Left ventricle myocardium superior (tissue), 1 donor: ENCODE measurements at places on chromosomes 16 and 17. TPM values are rescaled to one million over a fixed set of nuclear protein-coding genes. Genes with fewer than 3 reads are reported as not detected.

Gene MEIOB
- not detected for total RNA-seq

DNA sequence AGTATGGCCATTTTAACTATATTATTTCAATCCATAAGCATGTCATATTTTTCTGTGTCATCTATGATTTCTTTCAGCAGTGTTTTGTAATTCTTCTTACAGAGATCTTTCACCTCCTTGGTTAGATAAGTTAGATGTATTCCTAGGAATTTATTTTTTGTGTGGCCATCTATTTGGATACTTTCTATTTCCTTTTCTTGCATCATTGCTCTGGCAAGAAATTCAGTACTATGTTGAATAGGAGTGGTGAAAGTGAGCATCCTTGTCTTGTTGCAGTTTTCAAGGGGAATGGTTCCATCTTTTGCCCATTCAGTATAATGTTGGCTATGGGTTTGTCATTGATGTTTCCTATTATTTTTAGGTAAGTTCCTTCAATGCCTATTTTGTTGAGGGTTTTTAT is 15.1 kb upstream of the ABCA9 start:
- no peak for DNase-seq

DNA sequence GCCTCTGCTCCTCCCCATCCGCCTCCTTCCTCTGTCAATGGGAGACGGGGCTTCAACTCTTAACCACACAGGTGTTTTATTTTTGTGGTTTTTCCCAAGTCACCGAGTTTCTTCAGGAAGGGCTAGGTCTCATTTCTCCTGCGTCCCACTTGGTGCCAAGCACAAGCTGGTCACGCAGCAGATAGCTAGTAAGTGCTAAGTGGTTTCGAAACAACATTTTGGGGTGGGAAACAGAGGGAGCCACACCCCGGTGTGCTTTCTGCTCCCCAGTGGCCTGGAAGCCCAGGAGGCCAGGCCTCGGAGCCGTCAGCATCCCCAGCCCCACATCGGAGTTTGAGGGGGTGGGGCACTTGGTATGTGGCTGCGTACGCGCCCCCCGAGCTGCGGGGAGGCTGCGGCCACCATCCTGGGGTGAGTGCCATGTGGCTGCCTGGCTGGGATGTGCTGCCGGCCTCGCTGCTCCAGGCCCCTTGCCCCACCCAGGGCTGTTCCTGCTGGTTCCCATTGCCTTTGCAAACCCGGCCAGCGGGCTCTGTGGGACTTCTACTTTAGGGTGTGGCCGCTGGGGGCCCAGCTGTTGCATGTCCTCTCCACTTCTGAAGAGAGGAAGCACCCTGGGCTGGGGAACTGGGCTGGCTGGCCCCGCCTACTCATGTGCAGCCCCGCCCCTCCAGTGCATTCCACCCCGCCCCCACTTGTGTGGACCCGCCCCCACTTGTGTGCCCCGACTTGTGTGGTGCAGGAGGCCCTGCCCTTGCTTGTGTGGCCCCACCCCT is 55.6 kb downstream of the BAIAP2 start:
- DNase-seq, result peak; percentile 79

GRCh38 chr17:75910699-75911098 is 6.0 kb upstream of the MRPL38 start:
- no peak for DNase-seq

DNA sequence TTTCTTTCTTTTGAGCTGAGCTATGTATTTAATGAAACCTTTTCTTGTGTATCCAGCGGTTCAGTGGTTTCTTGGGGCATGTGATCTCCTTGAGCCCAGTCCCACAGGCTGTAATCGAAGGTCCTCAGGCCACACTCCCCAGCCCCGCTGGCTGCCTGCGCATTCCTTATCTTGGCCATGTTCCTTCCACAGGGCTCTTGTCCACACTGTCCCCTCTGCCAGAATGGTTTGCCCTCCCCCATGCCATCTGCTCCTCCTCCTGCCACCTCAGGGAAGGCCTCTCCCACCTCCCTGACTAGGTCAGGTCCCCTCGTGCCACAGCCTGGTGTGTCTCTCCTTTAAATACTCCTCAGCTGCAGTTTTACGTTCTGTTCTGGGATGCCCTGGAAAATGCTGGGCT is 12.1 kb upstream of the NLRC5 start:
- no peak for DNase-seq

DNA sequence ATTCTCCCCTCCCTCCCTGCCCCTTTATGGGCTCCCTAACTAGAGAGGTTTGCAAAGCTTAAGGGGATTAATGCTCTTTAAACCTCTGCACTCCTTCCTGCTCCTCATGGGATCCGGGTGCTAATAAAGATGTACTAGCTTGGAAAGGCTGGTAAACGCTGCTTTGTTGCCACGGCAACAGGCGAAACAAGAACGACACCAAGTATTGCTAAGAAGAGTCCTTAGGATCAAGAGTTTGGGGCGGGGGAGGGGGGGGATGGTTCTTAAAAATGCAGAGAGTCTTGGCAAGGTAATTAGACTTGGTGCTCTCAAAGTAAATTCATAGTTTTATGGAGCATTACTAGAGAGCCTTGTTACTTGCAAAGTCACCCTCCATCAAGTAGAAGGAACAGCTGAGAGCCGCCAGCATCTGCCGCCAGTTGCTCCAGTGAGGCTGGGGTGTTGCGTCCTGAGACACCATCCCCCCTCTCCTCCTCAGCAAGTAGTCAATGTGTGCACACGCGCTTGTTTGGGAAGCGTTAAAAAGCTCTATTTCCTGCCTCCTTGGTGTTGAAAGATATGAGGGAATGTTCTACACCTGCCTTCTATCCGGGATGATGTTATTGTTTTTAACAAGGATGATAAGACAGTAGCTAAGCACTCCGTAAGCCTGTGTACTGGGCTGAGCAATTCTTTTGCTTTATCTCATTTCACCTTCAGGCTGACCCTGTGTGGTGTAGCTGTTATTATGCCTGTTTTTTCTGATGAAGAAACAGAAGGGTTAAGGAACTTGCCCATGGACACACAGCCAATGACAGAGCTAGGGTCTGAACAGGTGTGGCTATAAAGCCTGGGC is 190.9 kb downstream of the CCDC182 start:
- no peak for DNase-seq

DNA sequence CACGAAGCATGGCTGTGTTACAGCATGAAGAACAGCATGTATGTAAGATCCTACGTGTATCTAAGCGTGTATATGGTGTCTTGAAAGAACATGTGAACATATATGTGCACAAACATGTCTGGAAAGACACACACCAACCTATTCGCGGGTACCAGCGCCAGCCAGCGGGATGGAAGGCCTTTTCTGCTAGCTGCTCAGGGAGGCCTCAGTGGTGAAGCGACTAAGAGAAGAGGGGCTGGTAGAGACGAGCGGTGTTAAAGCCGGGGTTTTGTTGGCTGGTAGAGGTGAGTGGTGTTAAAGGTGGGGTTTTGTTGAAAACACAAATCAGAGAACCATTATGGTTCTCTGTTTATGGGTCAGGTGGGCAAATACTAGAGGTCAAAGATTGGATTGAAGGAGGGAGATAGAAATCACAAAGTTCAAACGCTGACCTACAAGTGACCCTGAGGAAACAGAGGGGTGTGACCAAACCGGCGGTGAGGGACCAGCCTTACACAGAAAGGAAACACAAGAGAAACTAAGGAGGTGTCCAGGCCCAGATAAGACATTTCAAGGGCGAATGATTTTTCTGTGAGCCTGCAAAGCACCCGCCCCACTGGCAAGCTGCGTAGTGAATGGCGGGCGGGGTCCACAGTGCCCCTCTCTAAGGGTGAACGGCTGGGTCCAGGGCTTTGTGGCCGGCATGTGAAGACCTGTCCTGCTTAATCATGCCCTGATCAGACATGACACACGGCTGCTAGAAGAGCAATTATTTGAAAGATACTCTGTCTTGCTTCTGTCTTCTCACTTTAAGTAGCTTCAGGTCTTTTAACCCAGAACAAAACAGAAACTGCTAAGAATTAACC is 8.1 kb downstream of the ZCCHC14 start:
- no peak for DNase-seq

GRCh38 chr16:72241930-72242329 is 70.0 kb upstream of the PMFBP1 start:
- DNase-seq, result no peak

- DNase-seq, result no peak
Observed at GRCh38 chr17:64315570-64315969, 52.5 kb upstream of the TEX2 start.

DNA sequence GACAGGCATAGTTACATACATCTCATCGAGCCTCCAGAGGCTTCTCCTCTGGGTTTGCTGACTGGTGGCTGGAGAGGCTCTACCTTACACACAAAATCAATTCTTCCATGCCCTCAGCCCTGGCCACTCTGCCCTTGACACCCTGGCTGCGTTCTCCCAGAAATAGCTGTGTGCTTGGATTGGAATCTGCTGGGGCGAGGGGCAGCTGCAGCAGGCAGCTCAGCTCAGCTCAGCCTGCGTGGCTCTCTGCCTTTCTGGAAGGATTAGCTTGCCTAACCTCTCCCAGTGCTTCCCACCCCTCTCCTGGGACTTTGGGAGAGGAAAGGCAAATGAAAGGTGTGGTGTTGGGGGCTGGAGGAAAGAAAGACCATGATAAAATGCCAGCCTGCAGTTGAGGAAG is 216.1 kb downstream of the ENGASE start:
- no peak for DNase-seq

DNA sequence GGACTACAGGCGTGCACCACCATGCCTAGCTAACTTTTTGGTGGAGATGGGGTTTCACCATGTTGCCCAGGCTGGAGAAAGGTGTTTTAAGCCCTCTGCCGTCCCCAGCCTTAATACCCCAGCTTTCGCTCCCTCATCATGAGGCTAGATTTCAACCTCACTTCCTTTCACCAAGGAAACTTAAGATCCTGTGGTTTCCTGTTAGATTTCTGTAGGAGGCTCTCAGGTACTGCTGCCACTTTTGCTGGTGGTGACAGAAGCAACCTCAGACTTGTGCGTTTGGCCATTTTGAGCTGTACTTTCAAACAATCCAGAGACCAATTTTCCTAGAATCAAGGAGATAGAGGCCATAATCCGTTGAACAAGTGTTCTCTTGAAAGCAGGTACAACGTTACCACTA is 36.2 kb downstream of the MPHOSPH6 start:
- no peak for DNase-seq

DNA sequence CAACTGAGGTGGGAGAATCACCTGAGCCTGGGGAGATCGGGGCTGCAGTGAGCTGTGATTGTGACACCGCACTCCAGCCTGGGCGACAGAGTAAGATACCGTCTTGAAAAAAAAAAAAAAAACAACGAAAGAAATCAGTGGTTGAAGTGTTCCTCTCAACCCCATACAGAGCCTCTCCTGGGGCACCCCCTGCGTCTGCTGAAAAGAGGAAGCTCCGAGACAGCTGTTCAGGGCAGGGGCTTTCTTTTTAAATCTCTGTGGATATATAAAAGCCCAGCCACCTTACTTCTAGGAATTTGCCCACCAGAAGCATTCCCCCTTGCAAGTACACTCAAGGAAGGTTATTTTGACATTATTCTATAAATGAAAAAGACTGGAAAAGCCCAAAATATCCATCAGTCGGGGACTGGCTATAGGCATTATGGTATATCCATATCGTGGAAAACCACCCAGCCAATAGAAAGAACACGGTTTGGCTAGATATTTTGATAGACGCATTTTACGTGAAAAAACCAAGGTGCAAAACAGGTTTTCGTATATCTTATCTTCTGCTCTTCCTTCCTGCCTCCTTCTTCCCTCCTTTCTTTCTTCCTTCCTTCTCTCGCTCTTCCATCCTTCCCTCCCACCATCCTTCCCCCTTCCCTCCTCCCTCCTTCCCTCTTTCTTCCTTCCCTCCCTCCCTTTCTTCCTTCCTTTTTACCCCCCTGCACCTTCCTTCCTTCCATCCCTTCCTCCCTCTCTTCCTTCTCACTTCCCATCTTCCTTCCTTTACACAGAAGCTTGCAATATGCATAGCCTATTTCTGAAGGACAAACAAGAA is 9.2 kb upstream of the CCL22 start:
- DNase-seq, result no peak

DNA sequence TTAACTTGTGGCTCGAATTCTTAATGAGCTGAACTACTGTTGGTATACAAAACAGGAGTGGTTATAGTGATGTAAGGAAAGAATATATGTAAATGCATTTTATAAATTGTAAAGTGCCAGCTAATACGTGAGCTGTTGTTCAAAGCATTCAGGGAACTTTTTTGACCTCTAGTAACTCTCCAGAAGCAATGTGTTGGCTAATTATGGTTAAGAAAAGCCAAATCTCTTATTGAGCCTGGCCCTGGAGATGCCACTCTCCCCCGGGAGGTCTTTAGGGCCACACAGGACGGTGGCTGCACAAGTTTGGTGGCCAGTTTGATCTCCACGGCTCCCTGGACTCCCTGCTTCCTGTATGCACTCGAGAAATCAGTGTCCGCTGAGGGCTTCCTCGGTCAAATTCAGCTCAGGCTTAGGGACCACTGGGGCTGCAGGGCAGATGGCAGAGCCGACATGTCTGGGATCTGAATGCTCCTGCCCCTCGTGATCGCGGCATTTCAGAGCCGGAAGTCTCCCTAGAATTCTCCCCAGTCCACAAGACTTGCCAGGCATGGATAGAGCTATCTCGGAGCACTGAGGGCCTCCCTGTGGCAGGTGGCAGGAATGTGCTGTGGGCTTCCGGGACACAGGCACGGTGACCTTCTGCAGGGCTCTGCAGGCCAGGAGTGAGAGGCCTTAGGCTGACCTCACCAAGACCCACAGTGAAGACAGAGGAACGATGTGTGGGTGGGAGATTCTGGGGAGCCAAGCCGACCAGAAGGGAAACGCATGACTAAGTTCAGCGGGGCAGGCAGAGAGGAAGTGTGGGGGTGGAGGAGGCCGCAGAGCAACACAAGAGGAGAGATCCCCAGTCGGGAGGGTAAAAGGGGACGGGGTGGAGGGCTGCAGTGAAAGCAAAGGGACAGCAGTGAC is 18.6 kb upstream of the PITPNM3 start:
- DNase-seq, result peak; percentile 44

GRCh38 chr16:82470016-82470415 is 156.8 kb upstream of the CDH13 start:
- DNase-seq, result no peak

DNA sequence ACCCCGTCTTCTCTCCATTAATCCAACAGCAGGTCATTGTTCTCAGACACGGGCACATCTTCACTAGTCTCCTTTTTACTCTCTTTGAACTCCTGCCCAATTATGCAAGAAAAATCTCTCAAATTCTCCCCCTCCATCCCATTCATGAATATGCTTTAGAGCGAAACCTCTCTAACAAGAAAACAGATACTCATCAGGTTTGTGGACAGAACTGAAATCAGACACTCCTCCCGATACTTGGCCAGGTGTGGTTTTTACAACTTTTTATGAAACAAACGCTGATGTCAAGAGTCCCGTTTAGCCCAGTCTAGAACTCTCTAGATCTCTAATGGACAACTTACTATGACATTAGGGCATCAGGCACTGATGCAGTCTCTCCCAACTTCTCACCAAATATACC is 40.9 kb downstream of the PIK3R5 start:
- DNase-seq, result no peak

DNA sequence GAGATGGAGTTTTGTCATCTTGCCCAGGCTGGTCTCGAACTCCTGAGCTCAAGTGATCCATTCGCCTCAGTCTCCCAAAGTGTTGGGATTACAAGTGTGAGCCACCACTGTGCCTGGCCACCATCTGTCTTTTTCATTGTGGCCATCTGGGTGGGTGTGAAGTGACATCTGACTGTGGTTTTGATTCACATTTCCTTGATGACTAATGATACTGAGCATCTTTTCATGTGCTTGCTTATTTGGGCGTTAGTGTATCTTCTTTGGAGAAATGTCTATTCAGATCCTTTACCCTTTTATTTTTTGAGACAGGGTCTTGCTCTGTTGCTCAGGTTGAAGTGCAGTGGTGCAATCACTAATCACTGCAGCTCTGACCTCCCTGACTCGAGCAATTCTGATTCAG is 53.9 kb upstream of the ERN1 start:
- DNase-seq, result no peak
